ENCODE measurements at places on chromosomes 5 and 9.

- no peak for DNase-seq
These were observed 110.9 kb downstream of the KCNIP1 start for GRCh38 chr5:170614720-170615119.

- no peak for DNase-seq
These were observed 3.7 kb upstream of the CLTB start for GRCh38 chr5:176420086-176420485.

DNA sequence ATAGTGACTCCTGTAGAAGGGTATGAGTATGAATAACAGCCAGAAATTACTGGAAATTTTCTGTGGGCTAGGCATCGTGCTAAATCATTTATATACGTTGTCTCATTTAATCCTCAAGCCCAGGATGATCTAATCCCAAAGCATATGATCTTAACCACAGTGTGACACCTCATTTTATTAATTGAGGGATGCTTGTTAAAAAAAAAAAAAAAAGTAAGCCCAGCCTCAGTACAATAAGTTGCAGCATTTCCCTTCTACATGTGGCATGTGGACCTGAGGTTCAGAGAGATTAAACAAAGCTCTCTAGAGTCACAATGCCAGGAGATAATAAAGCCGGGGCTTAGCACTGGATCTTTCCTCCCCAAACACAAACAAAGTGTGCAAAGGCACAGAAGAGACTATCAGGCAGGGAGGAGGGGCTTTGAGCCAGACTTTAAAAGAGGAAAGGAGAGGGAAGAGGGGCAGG, 49.5 kb downstream of the KLF4 start:
- DNase-seq, result no peak

GRCh38 chr5:58274191-58274590, 185.7 kb downstream of the PLK2 start:
- DNase-seq, result no peak

GRCh38 chr5:74938250-74938933, 72.2 kb upstream of the FAM169A start:
- DNase-seq, result no peak

DNA sequence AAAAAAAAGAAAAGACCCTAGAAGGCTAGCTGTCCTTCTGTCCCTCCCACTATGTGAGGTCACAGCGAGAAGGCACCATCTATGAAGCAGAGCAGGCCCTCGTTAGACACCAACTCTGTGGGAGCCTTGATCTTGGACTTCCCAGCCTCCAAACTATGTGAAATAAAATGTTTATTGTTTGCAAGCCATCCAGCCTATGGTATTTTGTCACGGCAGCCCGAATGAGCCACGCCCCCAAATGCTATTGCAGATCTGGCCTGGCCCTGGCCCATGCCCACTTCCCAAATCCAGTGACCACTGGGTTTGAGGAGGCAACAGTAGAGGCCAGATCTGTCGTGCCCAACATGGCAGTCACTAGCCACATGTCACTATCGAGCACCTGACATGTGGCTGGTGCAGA, 10.8 kb downstream of the STK10 start:
- DNase-seq, result no peak

DNA sequence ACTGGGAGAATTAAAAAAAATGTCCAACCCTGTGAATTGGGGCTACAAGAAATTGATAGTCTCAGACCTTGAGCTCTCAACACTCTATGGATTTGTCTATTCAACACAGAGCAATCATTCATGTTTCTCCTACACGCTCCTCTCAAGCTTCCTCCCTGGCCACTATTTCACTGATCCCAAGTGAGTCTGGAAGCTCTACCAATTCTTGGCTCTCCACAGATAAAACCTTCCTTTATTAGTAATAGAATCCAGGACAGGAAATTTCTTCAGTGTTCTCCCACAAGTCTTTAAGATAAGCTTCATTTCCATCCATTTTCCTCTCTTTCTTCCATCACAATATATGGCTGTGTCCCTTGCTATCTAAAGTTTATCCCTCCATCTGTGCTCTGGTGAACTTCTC, 215.1 kb upstream of the PAPPA start:
- no peak for DNase-seq

DNA sequence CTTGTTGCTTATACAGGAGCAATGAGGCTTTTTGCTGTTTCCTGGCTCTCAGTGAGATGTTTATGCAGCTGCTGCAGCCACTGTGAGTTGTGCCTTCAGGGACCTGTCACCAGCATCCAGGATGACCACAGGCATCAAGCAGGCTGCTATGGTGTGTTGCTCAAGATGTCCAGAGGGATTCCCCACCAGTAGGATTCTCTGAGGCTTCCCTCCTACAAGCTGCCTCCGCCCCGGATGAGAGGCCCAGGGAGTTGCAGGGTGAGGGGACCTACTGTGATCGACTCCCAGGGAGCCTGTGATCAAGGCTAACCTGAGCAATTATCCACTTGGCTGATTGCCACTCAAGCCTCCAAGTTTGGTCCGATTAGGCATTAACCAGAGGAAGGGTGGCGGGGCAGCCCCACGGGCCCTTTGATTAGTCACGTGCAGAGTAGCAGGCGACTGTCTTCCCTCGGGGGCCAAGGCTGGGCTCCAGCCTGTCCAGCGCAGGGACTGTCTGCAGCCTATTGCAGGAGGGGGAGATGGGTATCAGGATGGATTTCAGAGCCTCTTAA, 1.8 kb upstream of the FAT2 start:
- DNase-seq, result no peak

- peak; percentile 18 for DNase-seq
These were observed 123.5 kb downstream of the TRIO start for GRCh38 chr5:14266686-14267085.

GRCh38 chr9:127248241-127248640, 16.3 kb upstream of the GARNL3 start:
- no peak for DNase-seq

DNA sequence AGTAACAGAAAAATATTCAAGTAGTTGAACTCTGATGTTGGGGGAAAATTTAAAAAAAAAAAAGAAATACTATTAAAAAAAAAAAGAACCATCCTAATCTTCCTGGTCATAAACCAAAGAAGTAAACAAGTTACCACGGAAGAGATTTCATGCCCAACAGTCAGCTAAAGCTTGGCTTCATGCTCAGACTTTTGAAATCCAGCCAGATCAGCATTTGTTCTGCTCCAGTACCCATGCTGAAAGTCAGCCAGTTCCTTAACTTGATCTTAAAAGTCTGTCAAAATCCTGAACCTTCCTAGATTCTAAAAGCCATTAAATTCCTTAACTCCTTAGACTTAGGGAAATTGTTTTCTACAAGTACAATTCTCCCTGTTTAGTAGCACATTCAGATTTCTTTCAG, 908.7 kb upstream of the CDH9 start:
- no peak for DNase-seq

DNA sequence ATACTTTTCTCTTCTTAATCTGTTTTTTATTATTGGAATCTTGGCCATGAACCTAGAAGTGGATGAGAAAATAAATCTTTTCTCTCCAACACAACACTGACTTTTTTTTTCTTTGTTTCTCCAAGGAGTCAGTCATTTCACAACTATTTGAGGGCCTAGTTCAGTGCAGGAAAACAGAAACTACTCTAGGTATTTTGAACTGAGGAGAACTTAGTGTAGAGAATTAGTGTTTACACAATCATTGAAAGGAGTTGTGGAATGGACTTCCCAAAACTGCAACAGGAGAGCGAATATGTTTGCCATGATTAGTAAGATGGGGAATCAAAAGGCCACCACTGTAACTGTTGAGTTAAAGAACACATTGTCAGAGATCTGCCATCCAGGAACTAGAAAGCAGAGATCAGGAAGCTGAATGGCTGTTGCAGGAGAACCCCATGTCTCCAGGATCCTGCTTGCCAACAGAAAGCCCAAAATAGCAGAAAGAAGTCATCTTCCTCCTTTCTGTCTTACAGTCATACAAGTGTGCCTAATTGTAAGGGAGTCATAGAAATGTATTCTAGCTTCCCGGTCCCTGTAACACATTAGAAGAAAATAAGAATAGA, 20.3 kb upstream of the PCDH1 start:
- DNase-seq, result no peak

GRCh38 chr5:38598994-38599617, 42.7 kb upstream of the LIFR start:
- peak; percentile 81 for DNase-seq

DNA sequence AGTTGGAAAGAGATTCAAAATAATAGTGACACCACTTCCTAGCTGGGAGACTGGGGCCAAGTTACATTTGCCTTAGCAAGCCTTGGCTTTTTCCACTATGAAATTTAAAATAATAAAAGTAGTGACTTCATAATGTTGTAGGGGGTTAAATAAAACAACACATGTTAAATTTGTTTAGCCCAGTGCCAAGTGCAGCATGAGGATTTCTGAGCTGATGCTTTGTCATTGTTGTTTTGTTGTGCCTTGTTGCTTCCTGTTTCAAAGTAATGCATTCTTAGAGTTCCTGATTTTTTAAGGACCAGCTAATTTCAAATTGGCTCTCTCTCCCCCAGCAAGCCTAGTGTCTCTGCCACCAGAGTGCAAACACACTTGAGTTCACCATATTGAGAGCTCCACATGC, 270.7 kb upstream of the PAPPA start:
- peak; percentile 33 for DNase-seq

- peak; percentile 21 for DNase-seq
These were observed 35.3 kb downstream of the NDFIP1 start for GRCh38 chr5:142143878-142144277.

DNA sequence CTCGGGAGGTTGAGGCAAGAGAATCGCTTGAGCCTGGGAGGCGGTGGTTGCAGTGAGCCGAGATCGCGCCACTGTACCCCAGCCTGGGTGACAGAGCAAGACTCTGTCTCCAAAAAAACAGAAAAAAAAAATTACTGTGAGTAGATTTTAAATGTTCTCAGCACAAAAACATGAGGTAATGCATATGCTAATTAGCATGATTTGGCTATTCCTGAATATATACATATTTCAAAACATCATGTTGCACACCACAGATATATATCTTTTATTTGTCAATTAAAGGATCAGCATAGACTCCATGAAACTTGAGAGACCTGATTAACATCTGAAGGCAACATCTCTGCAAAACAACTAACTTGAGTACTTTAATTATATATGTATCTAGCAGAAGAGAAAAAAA, 103.3 kb downstream of the THBS4 start:
- no peak for DNase-seq

DNA sequence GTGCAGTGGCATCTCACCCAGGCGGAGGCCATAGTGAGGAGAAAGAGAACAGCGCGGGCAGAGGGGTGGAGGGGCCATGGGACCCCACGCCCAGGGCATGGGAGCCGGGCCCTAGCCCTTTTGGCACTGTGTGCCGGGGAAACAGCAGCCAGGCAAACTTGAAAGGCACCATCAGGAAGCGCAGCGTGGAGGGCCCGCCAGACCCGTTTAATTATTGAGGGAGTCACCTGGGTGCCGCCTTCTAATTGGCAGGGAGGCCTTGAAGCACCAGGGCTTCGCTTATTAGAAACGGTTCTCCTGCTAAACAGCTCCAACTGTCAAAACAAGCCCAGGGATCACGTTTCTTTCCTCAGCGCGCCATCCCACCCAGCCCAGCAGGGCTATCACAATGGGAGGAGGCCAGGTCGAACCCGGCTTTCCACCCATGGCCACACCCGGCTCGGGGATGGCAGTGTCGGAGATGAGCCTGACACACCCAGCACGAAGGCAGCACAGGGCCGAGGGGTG, 104.6 kb upstream of the SARDH start:
- DNase-seq, result no peak

DNA sequence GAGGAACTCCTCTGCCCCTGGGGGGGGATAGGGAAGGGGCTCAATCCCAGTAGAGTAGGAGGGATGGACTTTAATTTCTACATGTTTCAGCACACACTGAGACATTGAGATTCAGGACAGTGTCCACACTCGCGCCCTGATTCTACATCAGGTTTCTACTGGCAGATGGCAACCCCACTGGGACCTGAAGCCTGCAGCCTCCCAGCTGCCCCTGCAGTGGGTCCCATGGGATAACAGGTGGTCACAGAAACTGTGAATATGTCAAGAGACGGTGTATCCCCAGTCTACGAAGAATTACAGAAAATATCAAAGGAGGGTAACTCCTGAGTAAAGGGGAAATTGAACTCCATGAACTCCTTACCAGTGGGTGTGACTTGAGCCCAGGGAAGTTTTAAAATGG, 2.4 kb upstream of the TERT start:
- no peak for DNase-seq

DNA sequence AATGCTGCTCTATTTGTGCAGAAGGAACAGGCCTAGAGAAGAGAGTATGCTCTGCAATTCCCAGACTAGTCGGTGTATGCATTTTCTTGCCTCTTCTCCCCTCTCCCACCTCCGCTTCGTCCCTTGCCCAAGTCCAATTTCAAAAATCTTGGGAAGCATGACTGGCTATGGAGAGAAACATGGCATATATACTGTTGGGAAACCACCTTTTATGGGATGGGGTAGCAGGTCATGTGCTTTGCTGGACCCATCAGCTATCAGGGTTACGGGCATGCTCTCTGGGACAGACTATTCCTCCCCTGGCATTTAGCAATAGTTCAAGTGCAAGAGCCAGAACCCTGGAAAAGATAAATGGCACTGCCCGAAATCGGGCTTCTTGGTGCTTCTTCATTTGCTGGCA, 12.0 kb downstream of the ISL1 start:
- DNase-seq, result no peak

- DNase-seq, result no peak
These were observed 58.4 kb downstream of the ZNF510 start for GRCh38 chr9:96719521-96719920.

DNA sequence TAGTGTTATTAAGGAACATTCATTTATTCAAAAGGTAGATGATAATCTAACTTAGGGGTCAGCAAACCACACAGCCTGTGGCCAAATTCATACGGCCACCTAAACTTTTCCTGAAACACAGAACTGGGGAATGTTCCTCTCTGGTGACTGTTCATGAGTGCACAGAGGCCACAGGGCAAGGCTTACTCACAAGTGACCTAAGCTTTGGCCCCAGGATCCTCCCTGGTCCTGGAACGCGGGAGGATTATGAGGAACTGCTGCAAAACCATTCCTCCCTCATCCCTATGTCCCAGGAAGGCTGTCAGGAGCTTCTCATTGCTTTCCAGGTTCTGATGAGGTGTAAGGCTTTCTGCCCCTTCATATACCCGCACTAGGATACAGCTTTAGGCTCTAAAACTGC, 397.6 kb downstream of the SEMA5A start:
- DNase-seq, result no peak

- no peak for DNase-seq
These were observed 10.3 kb downstream of the CNTFR start for GRCh38 chr9:34579104-34579807.

DNA sequence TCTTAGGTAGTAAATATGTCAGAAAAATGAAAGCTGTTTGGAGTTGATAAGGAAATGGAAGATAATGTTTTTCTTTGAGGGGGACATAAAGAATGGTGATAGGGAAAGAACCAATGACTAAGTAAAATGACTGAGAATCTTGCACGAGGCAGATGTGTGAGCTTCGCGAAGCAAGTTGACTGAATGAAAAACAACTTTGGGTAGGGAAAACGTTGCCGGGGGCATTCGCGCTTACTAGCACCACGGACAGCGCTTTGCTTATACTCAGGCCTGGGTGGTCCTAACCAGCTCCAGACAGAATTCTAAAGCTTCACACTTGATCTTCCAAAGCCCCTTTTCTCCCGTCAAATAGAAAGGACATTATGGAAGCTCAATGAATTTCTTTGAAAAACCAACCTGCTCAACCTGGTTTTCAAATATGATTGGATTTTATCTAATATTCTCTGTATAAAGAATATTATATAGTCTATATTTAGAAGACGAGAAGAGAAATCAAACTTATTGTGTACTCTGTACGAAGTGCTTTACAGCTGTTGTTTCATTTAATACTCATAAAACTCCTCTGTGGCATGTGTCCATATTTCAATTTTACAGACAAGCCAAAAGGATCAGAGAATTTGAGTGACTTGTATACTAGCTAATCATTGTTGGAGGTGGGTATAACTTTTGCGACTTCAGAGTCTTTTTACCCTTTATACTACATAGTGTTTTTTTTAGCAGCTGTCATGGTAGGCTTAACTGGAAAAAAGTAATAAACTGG, 1.9 kb upstream of the CDKN2B start:
- peak; percentile 68 for DNase-seq

Measured in cardiac muscle cell (in vitro differentiated cells and primary cell).